ENCODE measurements at places on chromosomes 2 and 18.

DNA sequence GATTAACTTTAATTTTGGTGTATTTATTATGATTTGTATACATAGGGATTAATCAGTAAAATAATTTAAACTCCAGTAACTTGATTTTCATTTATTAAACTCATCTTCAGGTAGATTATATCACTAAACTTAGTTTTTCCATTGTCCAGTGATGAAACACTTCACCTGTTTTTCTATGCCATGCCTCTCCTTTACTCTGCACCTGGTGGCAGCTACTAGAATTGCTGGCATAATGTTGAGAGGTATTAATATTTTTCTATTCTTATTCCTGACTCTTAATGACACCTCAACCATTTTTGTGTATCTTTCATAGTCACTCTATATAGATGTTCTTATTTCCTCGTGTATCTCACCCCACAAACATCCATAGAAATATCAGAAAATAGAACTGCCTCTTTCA, 940.3 kb upstream of the CRIM1 start:
- DNase-seq: no peak

DNA sequence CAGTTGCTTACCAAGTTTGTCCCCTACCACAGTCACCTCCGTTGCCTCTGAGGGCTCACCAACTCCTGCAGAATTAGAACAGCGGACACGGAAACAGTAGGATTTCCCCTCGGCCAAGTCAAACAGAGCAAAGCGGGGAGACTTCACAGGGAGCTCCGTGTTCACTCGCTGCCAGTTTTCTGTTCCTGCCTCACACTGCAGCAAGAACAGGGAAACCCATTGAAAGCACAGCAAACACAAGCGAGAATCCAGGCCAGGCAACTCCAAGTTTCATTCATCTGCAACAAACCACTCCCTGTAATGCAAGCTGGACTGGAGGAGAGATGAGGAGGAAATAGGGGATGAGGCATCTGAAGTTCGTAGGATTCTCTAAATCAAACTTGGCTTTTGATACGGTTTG, 84.2 kb downstream of the MYOM1 start:
- no peak for DNase-seq

- no peak for DNase-seq
Measured at GRCh38 chr18:46152436-46152807, 48.2 kb downstream of the HAUS1 start.

- no peak for DNase-seq
Measured at GRCh38 chr2:98604547-98604946, 3.8 kb downstream of the COA5 start.

GRCh38 chr2:235083822-235084221, 132.0 kb downstream of the SH3BP4 start:
- no peak for DNase-seq

DNA sequence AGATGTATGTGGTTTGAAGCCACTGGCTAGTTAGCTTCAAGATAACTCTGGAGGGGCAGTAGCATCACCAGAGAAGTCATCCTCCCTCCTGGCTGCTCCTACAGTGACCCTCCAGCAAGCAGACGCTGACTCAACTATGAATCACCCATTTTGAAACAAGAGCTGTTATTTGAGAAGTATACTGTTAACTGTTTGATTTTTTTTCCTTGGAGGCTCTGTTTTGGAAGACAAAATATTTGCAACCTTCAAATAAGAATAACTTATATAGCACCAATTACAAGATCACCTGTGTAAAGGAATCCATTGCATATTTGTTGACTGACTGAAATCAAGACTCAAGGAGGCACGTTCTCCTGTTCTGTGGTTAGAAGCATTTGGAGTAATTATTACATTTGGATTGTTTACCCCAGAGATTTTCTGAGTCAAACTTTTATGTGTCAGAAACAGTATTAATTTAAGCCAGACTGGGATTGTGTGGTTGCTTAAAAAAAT, 313.8 kb downstream of the MTX2 start:
- no peak for DNase-seq

DNA sequence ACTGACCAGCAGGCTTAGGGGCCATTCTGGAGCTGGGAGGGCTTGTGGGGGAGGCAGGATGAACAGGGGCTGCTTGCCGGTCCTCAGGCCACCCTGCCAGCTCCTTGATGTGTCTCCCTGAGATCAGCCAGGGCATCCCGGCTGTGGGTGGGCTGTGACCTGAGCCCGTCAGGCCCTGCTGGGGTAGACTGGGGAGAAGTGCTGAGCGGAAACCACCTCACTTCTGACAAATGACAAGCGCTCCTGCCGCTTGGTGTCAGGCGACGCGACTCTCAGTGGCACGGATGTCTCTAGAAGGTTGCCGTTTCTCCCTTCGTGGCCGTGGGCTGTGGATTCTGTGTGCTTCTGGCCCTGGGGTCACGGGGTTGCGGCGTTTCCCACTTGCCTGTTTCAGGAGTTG, 45.7 kb downstream of the NFATC1 start:
- no peak for DNase-seq

DNA sequence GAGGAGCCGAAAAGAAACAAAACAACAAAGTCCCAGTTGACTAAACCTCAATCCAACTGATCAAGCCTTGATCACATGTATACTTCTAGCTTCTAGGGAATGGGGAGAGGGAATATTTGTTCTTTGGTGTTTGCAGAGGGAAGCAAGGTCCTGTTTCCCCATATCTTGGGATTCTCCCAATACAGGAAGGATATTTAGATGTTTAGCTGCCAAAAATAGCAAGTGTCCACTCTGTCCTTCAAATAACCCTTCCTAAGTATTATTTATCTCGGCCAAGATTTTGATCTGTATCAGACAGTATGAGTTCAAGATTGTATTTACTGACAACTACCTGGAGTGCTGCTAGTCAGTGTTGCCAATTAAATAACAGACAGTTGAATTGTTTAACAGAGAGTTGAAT, 55.5 kb downstream of the TBR1 start:
- DNase-seq: no peak

GRCh38 chr2:164873210-164873908, 31.7 kb upstream of the COBLL1 start:
- DNase-seq: no peak

- no peak for DNase-seq
Measured at GRCh38 chr2:62826141-62826540, 120.6 kb downstream of the EHBP1 start.

- DNase-seq: no peak
Measured at GRCh38 chr18:63664571-63664970, 2.9 kb upstream of the SERPINB3 start.

DNA sequence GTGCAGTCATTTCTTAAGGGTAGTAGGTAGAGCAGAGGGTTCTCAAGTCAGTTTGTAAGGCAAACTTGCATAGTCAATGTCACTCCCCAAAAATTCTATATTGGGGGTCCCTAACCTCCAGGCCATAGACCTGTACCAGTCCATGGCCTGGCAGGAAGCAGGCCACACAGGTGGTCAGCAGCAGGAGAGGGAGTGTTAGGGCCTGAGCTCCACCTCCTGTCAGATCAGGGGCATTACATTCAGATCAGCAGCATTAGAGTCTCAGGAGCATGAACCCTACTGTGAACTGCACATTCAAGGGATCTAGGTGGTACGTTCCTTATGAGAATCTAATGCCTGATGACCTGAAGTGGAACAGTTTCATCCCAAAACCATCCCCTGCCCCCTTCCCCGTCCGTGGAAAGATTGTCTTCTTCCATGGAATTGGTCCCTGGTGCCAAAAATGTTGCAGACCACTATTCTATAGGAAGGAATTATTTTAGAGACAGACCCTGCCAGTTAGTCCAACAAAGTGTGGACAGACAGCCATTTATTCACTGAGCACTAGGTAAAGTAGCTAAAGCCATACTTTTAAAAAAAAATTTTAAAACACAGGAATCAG, 6.7 kb downstream of the COA5 start:
- no peak for DNase-seq

- no peak for DNase-seq
Measured at GRCh38 chr18:23982155-23983079, 32.1 kb upstream of the TTC39C start.

GRCh38 chr2:160492401-160493226, 993 bp downstream of the RBMS1 start:
- DNase-seq: no peak

GRCh38 chr2:135311268-135311667, 219.8 kb downstream of the ZRANB3 start:
- DNase-seq: no peak

DNA sequence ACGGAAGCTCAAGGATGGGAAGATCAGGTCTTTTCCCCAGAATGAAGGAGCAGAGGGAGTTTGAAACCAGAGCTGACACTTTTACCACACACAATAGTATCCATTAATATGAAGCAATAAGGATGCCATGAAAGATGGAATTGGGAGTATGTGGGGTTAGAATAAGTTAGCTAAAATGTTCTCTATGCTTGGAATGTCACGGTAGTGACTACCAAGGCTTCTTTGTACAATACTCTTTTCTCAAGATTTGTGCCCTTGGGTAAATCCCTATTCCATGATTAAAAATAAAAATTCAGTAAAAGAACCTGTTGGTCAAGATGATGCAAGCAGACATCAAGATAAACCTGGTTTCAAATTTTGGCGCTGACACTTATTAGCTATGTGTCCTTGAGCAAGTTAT, 75.0 kb downstream of the NRXN1 start:
- no peak for DNase-seq

DNA sequence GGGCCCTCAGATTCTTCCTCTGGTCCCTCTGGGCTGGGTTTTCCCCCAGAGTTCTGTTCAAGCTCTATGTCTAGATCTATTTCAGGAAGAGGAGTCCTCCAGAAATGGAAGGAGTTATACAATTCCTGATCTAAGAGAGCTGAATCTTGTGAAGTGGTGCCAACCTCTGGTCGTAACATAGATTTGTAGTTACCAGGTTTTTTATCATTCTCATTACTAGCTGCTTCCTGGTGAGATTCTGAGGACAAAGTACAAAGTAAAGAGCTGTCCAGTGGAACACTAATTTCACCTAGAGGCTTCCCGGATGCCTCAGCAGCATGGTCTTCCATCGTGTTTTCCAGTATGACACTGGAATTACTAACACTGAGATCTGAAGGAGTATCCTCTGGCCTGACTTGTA, 44.1 kb downstream of the PPP4R1 start:
- DNase-seq: no peak

GRCh38 chr18:46344416-46345180, 240.4 kb downstream of the HAUS1 start:
- DNase-seq: no peak

DNA sequence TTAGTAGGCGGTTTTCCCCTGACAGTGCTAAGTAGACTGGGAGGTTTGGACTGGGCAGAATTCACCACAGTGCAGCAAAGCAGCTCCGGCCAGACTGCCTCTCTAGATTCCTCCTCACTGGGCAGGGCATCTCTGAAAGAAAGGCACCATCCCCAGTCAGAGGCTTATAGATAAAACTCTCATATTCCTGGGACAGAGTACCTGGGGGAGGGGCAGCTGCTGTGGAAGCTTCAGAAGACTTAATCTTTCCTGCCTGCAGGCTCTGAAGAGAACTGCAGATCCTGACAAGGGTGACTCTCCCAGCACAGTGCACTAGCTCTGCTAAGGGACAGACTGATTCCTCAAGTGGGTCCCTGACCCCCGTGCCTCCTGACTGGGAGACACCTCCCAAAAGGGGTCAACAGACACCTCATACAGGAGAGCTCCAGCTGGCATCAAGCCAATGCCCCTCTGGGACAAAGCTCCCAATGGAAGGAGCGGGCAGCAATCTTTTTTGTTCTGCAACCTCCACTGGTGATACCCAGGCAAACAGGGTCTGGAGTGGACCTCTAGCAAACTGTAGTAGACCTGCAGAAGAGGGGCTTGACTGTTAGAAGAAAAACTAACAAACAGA, 266.8 kb upstream of the CRIM1 start:
- no peak for DNase-seq

GRCh38 chr2:168426861-168427260, 29.2 kb upstream of the CERS6 start:
- DNase-seq: no peak

GRCh38 chr18:57366528-57367081, 14.2 kb downstream of the ST8SIA3 start:
- no peak for DNase-seq

- DNase-seq: no peak
Measured at GRCh38 chr2:32783933-32784332, 156.1 kb downstream of the TTC27 start.

DNA sequence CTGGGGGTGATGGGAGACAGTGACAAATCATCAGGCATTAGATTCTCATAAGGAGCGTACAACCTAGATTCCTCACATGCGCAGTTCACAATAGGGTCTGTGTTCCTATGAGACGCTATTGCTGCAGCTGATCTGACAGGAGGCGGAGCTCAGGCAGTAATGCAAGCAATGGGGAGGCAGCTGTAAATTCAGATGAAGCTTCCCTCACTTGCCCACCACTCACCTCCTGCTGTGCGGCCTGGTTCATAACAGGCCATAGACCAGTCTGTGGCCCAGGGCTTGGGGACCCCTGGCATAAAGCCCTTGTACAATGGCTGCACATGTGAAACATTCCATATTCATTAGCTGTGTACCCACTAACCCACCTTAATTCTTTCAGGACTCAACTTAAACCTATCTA, 18.0 kb downstream of the NMUR1 start:
- no peak for DNase-seq

DNA sequence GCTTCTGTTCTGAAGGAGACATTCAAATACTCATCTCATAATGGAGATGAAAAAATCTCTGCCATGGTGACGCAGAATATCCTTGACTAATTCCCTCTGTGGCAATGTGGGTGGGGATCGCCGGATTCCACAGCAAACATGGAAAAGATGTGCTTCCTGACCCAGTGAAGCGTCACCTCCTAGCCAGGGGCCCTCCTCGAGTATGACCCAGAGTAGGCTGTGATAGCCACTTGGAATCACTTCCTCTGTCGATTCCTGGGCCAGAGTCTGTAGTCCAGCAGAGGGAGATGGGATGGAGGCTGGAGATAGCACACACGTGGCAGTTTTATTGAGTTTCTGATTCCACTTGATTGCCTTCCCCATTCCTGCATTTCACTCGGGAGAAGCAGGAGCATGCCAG, 36.8 kb downstream of the DRC1 start:
- DNase-seq: no peak

DNA sequence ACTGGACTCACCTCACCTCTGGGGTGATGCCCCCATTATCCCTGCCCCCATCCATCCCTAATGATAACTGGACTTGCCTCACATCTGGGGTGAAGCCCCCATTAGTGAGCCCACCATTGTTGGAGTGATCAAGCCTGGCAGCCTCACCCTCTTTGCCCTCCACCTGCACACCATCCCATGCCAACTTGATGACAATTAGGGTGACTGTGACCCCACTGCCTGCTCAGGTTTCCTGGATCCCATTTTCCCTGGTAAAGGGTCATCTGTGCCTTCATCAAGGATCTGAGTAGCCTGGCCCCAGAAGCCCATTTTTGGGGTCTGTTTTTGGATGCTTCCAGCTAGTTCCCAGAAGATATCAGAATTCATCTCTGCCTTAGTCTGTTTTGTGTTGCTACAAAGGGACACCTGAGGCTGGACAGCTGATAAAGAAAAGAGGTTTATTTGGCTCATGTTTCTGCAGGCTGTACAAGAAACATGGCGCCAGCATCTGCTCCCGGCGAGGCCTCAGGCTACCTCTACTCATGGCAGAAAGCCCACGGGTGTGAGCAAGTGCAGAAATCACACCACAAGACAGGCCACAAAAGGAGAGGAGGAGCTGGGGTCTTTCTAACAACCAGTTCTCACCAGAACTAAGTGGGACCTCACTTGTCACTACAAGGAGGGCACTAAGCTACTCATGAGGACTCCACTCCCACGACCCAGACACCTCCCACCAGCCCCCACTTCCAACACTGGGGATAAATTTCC, 196.4 kb upstream of the TWIST2 start:
- DNase-seq: no peak
